ENCODE measurements at places on chromosomes 6 and 20. TPM values are rescaled to one million over a fixed set of nuclear protein-coding genes. Genes with fewer than 3 reads are reported as not detected.

Gene PCK1
- total RNA-seq: 0.13 TPM

Gene ZBTB24
- 5.7 TPM for total RNA-seq

Gene C6orf15
- total RNA-seq: 0.07 TPM

Gene RIPK1
- total RNA-seq: 13.2 TPM

Gene HLA-DPB1
- not detected for total RNA-seq

Gene SLC44A4
- not detected for total RNA-seq

Gene RNF144B
- 0.33 TPM for total RNA-seq

Gene OR2B6
- total RNA-seq: not detected

Gene EFCAB8
- not detected for total RNA-seq

Gene KCNB1
- 2.2 TPM for total RNA-seq

Gene GHRH
- not detected for total RNA-seq

Gene ADGRF5
- total RNA-seq: not detected

Gene PLN
- total RNA-seq: not detected

Gene FAM50B
- 6.1 TPM for total RNA-seq

Gene TCP11
- not detected for total RNA-seq

Gene PACRG
- 0.32 TPM for total RNA-seq

Gene SGK2
- 7.0 TPM for total RNA-seq

Gene SMOC2
- total RNA-seq: not detected

Gene PGC
- 0.14 TPM for total RNA-seq

Gene CDSN
- total RNA-seq: 0.06 TPM

Gene SLC35D3
- total RNA-seq: 0.07 TPM
